ENCODE measurements at places on chromosomes 7 and 10. TPM values are rescaled to one million over a fixed set of nuclear protein-coding genes. Genes with fewer than 3 reads are reported as not detected.

DNA sequence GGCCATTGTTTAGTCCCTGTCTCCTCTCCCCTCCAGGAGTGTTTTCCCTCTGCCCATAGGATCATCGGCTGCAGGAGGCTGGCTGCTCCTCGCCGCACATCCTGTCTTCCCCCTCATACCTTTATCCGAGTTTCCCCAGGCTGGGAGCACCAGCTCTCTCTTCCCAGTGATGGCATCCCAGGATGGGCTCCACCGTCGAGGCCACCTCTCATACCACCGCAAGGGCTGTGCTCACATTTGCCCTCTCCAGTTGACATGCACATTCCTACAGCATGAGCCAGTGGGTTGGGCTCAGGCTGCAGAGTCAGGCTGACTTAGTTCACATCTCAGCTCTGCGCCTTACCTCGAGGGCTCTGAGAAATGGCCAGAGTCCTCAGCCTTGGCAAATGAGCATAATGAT, 12.1 kb downstream of the HKDC1 start:
- H3K27me3 ChIP-seq = no peaks in the 10 kb centered on the region
- H3K27ac ChIP-seq = no peak overlapping the region
- H3K4me1 ChIP-seq = no peaks in the 10 kb centered on the region
- no peak for DNase-seq

DNA sequence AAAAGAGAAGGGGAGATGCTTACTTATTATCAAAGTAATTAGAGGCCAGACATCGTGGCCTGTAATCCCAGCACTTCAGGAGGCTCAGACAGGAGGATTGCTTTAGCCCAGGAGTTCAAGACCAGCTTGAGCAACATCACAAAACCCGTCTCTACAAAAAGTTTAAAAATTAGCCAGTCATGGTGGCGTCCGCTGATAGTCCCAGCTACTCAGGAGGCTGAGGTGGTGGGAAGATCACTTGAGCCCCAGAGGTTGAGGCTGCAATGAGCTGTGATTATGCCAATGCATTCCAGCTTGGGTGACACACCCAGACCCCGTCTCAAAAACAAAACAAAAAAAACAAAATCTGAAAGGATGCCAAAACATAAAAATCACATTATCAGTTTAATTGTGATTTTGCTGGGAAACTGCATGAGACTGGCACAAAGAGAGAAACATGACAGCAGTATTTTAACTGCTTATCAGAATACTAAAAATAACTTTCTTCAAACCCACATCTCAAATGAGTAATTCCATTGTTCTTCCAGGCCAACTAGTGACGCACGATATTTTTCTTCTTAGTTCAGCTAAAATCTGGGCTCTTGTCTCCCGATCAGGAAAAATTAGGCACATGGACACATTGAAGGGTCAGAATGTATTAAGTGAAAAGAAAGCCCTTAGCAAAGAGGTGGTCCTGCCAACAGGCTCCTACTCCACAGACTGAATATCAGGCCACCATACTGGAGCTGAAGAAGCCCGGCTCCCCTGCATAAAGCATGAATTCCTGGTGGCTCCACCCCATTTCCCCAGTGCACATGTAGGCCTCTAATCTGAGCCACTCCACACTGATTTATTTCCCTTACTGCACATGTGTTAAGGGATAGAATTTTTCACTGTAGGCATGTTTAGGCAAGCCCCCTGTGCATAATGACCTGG, 9.6 kb upstream of the CCM2 start:
- H3K27me3 ChIP-seq = no peaks in the 10 kb centered on the region
- no peak overlapping the region for H3K4me3 ChIP-seq
- no peak overlapping the region for H3K27ac ChIP-seq
- H3K4me1 ChIP-seq = peaks cover 8% of the 10 kb centered on the region

- DNase-seq = peak; percentile 27
- no peaks in the 10 kb centered on the region for H3K36me3 ChIP-seq
- no peak overlapping the region for H3K27ac ChIP-seq
These were observed 45.7 kb downstream of the FAM171A1 start for GRCh38 chr10:15325243-15325943.

DNA sequence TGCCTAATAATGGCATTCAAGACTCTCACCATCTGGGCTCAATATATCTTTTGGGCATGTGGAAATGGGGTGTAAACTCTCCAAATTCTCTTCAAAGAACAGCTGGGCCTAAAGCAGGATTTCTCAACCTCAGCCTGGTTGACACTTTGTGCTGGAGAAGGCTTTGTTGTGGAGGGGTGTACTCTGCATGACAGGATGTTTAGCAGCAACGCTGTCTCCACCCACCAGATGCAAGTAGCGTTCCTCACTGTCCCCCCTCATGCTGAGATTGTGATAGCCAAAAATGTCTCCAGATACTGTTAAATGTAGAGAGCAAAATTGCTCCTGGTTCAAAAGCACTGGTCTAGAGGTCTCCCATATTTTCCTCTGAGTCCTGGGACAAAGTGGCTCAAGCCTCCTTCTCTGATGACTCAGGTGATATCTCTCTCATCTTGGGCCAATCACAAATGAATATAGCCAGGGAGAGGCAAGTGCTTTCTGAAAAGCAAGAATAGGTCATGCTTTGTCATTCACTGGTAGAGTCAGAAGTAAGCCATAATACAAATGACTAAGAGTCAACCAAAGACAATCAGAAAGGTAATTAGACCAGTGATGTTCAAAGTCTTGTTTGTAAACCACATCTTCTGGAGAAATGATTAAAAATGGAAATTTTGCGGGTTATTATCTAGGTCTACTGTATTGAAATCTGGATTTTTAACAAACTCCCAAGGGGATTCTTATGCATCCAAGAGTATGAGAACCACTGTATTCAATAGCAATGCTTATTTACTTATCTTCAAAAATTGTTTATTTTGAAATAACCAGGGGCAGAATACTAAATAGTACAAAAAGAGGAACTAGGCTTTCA, 330.8 kb downstream of the PTEN start:
- no peaks in the 10 kb centered on the region for H3K36me3 ChIP-seq
- DNase-seq = no peak
- no peak overlapping the region for H3K4me3 ChIP-seq
- no peaks in the 10 kb centered on the region for H3K27me3 ChIP-seq
- no peaks in the 10 kb centered on the region for H3K4me1 ChIP-seq
- H3K27ac ChIP-seq = no peak overlapping the region

GRCh38 chr7:120740348-120740747, 117.6 kb downstream of the TSPAN12 start:
- H3K36me3 ChIP-seq = no peaks in the 10 kb centered on the region
- H3K4me3 ChIP-seq = peak overlapping the region; percentile 47
- no peak for DNase-seq
- no peaks in the 10 kb centered on the region for H3K4me1 ChIP-seq

DNA sequence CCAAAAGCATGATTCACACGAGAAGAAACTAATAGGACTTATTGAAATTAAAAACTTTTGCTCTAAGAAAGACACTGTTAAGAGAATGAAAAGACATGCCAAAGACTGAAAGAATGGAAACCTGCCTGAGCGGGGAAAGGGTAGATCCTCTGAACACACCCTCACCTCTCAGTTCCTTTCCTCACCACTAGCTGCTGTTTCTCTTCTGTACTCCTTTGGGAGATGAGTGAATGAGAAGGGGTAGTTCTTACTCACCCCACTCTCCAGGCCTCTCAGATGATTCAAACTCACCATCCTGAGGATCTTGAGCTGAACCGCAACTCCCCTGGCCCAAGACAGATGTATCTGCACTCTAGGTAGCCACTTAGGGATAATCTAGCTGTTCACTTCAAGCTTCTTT, 41.9 kb downstream of the IQUB start:
- H3K27me3 ChIP-seq = no peaks in the 10 kb centered on the region
- no peak overlapping the region for H3K4me3 ChIP-seq
- H3K4me1 ChIP-seq = no peaks in the 10 kb centered on the region
- no peak overlapping the region for H3K27ac ChIP-seq

DNA sequence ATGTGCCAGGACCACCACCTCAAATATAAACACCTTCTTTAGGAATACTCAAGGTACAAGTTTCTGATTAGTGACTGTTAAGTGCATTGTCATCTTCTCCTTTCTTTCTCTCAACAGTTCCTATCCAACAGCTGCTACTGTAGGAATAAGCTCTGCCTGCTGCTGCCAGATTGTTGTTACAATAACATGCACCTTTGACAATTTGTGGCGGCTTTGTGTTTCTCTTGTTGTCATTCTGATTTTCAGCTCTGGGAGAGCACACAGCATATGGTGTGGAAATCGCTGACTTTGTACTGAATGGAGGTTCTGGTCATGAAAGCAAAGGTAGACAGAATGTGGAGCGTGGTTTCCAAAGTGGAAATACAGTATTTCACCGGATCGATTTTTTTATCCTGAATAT, 182.8 kb downstream of the SEC23IP start:
- DNase-seq = no peak
- H3K4me3 ChIP-seq = no peak overlapping the region
- no peaks in the 10 kb centered on the region for H3K36me3 ChIP-seq
- no peaks in the 10 kb centered on the region for H3K4me1 ChIP-seq
- H3K27ac ChIP-seq = no peak overlapping the region
- H3K27me3 ChIP-seq = peaks cover 5% of the 10 kb centered on the region

DNA sequence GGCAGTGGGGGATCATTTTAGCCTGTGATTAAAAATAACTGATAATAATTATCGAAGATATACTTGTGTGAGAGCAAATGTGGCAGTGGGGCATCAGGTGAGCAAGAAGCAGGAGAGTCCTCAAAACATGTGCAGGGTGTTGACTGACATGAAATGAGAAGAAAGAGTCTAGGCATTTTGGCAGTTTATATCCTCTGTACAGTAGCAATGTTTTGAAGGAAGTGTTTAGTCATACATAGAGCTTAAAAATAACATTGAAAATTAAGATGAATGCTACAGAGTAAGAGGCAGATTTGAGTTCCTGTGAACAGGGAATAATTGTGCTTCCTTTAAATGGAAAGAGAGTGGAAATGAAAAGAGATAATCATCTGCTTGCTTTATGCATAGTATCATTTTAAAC, 47.4 kb downstream of the VPS50 start:
- no peak overlapping the region for H3K27ac ChIP-seq
- H3K27me3 ChIP-seq = no peaks in the 10 kb centered on the region
- no peak for DNase-seq
- H3K4me1 ChIP-seq = no peaks in the 10 kb centered on the region
- no peak overlapping the region for H3K4me3 ChIP-seq

GRCh38 chr10:22958338-22958737, 30.5 kb downstream of the ARMC3 start:
- no peak overlapping the region for H3K27ac ChIP-seq
- no peaks in the 10 kb centered on the region for H3K36me3 ChIP-seq
- no peaks in the 10 kb centered on the region for H3K27me3 ChIP-seq
- no peak overlapping the region for H3K4me3 ChIP-seq

DNA sequence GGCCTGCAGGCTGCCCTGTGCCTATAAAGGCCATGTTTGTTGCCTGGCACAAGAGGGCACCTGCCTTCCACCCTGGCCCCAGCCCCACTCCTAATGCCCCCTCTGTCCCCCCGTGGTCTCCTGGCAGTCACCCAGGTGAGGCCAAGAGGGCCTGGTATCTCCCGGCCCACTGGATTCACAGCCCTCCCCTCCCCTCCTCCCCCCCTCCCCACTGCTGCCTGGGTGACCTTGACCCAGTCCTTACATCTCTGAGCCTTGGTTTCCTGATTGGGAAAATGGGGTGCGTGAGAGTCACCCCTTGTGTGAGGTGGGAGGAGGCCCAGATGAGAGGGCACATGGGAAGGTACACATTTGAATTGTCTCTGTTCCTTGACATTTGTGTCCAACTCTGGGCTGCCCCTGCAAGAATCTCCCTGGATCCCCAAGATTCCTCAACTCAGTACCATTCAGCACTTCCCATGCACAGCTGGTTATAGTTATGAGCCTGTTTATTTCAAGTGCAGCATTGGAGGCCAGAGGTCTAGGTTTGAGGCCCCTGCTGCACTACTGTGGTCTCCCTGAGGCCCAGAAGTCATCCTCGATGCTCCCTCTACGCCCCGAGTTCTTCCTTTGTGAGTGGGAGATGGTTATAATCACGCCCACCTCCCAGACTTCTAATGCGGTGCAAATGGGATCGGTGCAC, 58.9 kb downstream of the TMEM270 start:
- no peaks in the 10 kb centered on the region for H3K36me3 ChIP-seq
- H3K27ac ChIP-seq = no peak overlapping the region
- no peak for DNase-seq
- no peaks in the 10 kb centered on the region for H3K27me3 ChIP-seq
- no peaks in the 10 kb centered on the region for H3K4me1 ChIP-seq

GRCh38 chr10:124032087-124032935, 61.1 kb downstream of the CHST15 start:
- H3K27me3 ChIP-seq = no peaks in the 10 kb centered on the region
- DNase-seq = no peak
- H3K4me1 ChIP-seq = no peaks in the 10 kb centered on the region
- no peak overlapping the region for H3K4me3 ChIP-seq

- no peaks in the 10 kb centered on the region for H3K36me3 ChIP-seq
- H3K4me1 ChIP-seq = peaks cover 10% of the 10 kb centered on the region
- DNase-seq = no peak
These were observed 695 bp upstream of the CLDN4 start for GRCh38 chr7:73829921-73830680.

- no peaks in the 10 kb centered on the region for H3K27me3 ChIP-seq
- H3K4me3 ChIP-seq = no peak overlapping the region
- no peak for DNase-seq
- H3K4me1 ChIP-seq = no peaks in the 10 kb centered on the region
- H3K27ac ChIP-seq = no peak overlapping the region
These were observed 32.2 kb downstream of the HACD1 start for GRCh38 chr10:17585016-17585415.

DNA sequence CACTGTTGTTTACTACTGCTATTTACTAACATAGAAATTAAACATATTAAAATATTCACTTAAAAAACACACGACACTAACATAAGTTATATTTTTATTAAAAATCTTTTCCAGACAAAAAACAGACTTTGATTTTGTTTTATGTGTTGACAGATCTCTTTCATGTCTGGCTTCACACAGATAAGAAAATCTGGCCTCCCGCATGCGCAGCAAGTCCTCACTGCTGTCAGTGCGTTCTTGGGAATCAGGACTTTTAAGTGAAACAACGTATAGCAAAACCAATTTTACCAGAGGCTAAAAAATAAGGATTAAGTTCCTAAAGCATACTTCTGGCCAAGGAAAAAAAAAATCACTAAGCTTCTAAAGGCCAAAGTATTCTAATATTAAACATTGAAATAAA, 1.2 kb upstream of the IDI1 start:
- peaks cover 48% of the 10 kb centered on the region for H3K4me1 ChIP-seq
- peak overlapping the region; percentile 89 for H3K4me3 ChIP-seq
- peak overlapping the region; percentile 98 for H3K27ac ChIP-seq
- peaks cover 3% of the 10 kb centered on the region for H3K36me3 ChIP-seq
- no peak for DNase-seq
- no peaks in the 10 kb centered on the region for H3K27me3 ChIP-seq

DNA sequence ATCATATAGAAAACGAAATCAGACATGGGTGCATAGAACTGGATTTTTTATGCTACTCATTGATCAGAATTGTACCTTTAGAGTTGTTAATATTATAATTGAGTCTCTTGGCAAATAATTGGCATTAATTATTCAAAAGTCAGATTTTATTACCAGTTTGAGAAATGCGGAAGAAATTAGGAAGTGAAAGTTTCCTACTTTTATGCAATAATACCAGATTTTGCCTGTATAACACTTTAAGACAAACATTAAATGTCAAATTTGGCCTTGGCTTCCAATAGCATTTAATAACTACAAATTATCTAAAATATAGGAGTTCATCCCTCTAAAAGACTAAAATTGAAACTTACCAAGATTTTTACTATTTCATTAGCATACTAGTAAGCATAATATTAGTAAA, 6.8 kb upstream of the TFEC start:
- H3K27me3 ChIP-seq = no peaks in the 10 kb centered on the region
- H3K36me3 ChIP-seq = no peaks in the 10 kb centered on the region
- no peaks in the 10 kb centered on the region for H3K4me1 ChIP-seq

The GNG11 gene
- total RNA-seq = 9.9 TPM

The BRAT1 gene
- 11.9 TPM for total RNA-seq

The POM121 gene
- total RNA-seq = 20.8 TPM

The AKR1C2 gene
- 982 TPM for total RNA-seq

The CTNNA3 gene
- total RNA-seq = 30.9 TPM

The PITX3 gene
- total RNA-seq = 8.3 TPM

The CPN1 gene
- not detected for total RNA-seq
